IMR-90 (cell line): ENCODE measurements at places on chromosomes 16 and 17. TPM values are rescaled to one million over a fixed set of nuclear protein-coding genes. Genes with fewer than 3 reads are reported as not detected.

GRCh38 chr16:85903559-85903958, 4.6 kb downstream of the IRF8 start:
- H3K27ac ChIP-seq, result no peak overlapping the region
- H3K4me3 ChIP-seq, result no peak overlapping the region
- no peaks in the 10 kb centered on the region for H3K36me3 ChIP-seq
- no peaks in the 10 kb centered on the region; the same call in 1 of the 2 replicates for H3K4me1 ChIP-seq

- peaks cover 2% of the 10 kb centered on the region; the same call in 1 of the 2 replicates for H3K4me1 ChIP-seq
- H3K27ac ChIP-seq, result no peak overlapping the region
Observed at GRCh38 chr17:4696437-4696805, 7.5 kb downstream of the PELP1 start.

- H3K4me1 ChIP-seq, result peaks cover 2% of the 10 kb centered on the region
- no peaks in the 10 kb centered on the region for H3K27me3 ChIP-seq
- H3K36me3 ChIP-seq, result no peaks in the 10 kb centered on the region
- DNase-seq, result no peak
Observed at GRCh38 chr17:48043176-48043575, 5.0 kb upstream of the NFE2L1 start.

The TBC1D3B gene
- polyA plus RNA-seq, result 0.94 and 1.6 TPM in 2 replicates

DNA sequence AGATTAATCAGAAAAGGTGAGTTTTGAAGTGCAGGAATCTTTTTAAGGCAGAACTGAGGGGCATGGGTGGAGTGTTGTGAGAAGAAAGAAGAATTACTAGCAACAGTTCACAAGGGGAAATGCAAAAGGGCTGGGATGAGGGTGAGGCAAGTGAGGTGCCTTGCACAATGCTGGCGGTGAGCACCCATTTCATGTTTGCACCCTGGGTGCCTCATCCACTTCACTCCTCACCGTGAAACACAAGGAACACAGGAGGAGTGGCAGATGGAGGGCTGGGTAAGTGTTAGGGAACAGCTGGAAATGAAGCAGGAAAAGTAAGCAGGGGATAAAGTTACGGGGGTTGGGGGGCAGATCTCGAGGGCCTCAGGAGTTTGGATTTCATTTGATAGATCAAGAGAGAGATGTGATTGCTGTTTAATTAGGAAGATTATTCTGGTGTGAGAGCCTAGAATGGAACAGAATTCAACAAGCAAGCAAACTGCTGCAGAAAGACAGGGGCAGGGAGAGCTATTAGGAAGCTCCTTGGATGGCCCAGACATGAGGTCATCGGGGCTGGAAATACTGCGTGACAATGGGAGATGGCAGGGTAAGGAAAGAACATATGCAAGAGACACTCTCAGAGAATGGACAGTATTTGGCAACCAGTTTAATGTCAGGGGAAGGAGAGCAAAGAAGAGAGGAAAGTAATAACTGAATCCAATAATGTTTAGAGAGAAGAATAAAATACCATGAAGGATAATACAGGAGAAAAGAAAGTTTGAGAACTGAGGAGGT, 8.3 kb upstream of the HEATR6 start:
- no peaks in the 10 kb centered on the region for H3K36me3 ChIP-seq
- H3K4me3 ChIP-seq, result no peak overlapping the region
- peaks cover 30% of the 10 kb centered on the region for H3K4me1 ChIP-seq
- H3K27me3 ChIP-seq, result no peaks in the 10 kb centered on the region

- no peak overlapping the region for H3K4me3 ChIP-seq
- no peaks in the 10 kb centered on the region for H3K27me3 ChIP-seq
- H3K4me1 ChIP-seq, result peaks cover 19% of the 10 kb centered on the region
- no peak overlapping the region for H3K27ac ChIP-seq
Observed at GRCh38 chr16:57620335-57621231, 7.8 kb upstream of the ADGRG1 start.

GRCh38 chr16:86297391-86297790, 212.9 kb upstream of the FOXF1 start:
- H3K4me3 ChIP-seq, result no peak overlapping the region
- peak; percentile 74 for DNase-seq
- H3K27me3 ChIP-seq, result no peaks in the 10 kb centered on the region
- H3K36me3 ChIP-seq, result no peaks in the 10 kb centered on the region

- no peak overlapping the region for H3K4me3 ChIP-seq
- H3K27ac ChIP-seq, result no peak overlapping the region
- H3K36me3 ChIP-seq, result no peaks in the 10 kb centered on the region
- DNase-seq, result peak; percentile 62
- H3K27me3 ChIP-seq, result no peaks in the 10 kb centered on the region
- peaks cover 6% of the 10 kb centered on the region for H3K4me1 ChIP-seq
Observed at GRCh38 chr17:9522074-9522473, 53.5 kb downstream of the STX8 start.

GRCh38 chr17:44144966-44145739, 3.4 kb downstream of the HROB start:
- H3K4me3 ChIP-seq, result no peak overlapping the region
- H3K27ac ChIP-seq, result no peak overlapping the region
- no peaks in the 10 kb centered on the region for H3K27me3 ChIP-seq
- peaks cover 14% of the 10 kb centered on the region; the same call in 1 of the 2 replicates for H3K36me3 ChIP-seq

The MYL4 gene
- polyA plus RNA-seq, result 0.20 TPM in 1 of 2 replicates, not detected in the other

The NOXO1 gene
- 0.32 and 0.56 TPM in 2 replicates for polyA plus RNA-seq

The AOC3 gene
- polyA plus RNA-seq, result 0.10 and 0.17 TPM in 2 replicates

The TMEM235 gene
- not detected in 2 replicates for polyA plus RNA-seq

The HSD11B2 gene
- polyA plus RNA-seq, result 0.26 and 0.27 TPM in 2 replicates

The OTOA gene
- 0.02 TPM in 1 of 2 replicates, not detected in the other for polyA plus RNA-seq

DNA sequence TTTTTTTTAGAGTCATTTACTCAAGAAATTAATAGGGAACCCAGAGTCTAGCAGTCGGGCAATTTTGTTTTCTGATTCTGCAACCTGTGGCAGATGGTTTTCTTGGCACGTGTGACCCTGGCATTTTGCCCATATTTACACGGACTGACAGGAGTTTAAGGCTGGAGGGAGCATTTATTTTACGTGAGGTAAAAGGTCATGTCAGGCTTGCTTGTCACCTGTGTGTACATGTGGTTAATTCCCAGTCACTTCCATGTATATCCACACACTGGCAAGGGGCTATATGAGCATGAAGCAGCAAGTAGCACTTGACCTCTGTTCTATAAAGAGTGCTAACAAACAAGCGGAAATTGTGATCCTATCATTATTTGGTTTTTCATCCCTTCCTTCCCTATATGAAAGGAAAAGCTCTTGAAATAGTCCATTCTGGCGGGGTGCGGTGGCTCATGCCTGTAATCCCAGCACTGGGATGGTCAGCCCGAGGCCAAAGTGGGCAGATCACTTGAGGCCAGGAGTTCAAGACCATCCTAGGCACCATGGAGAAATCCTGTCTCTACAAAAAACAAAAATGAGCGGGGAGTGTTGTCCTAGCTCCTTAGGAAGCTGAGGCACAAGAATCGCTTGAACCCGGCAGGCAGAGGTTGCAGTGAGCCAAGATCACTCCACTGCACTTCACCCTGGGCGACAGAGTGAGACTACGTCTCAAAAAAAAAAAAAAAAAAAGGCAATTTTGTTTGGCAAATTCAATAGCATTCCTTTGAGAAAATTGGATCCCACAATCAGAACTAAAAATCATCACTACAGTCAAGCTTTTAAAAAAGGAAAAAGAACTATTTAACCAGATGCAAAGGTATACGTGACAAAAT, 2.1 kb downstream of the SPAG9 start:
- H3K4me1 ChIP-seq, result peaks cover 6% of the 10 kb centered on the region
- no peaks in the 10 kb centered on the region for H3K36me3 ChIP-seq
- no peak overlapping the region for H3K4me3 ChIP-seq
- no peak overlapping the region for H3K27ac ChIP-seq
- no peaks in the 10 kb centered on the region for H3K27me3 ChIP-seq

GRCh38 chr16:88727871-88728270, 21.6 kb downstream of the CTU2 start:
- H3K4me3 ChIP-seq, result no peak overlapping the region
- H3K4me1 ChIP-seq, result no peaks in the 10 kb centered on the region
- DNase-seq, result no peak

DNA sequence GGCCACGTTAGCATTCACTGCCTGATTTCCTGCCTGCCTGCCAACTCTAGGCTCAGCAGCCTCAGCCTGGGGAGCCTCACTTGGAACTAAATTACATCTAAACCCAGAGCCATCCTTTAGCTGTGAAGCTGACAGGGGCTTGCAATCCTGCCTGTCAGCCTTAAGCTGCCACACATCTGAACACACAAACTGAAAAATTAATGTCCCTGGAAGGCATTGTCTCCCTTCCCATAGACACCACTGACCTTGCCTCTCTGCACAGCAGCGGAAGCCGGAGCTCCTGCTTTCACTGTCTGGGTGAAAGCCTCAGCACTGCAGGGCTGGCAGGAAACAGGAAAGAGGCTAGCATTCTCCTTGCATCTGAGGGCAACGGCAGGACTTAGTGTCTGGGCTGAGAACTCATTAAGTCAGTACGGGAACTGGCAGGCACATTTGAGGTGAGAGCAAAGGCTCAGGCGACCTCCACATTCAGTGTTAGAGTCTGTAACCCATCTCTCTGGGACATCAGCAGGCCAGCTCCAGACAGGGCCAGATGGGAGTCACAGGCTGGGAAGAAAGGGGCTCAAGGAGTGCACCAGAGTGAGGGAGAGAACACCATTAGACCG, 452.4 kb upstream of the C16orf82 start:
- no peak overlapping the region for H3K4me3 ChIP-seq
- no peak for DNase-seq
- H3K27me3 ChIP-seq, result no peaks in the 10 kb centered on the region
- H3K4me1 ChIP-seq, result no peaks in the 10 kb centered on the region

GRCh38 chr17:6853764-6854442, 22.4 kb upstream of the TEKT1 start:
- no peak overlapping the region for H3K27ac ChIP-seq
- DNase-seq, result no peak
- no peaks in the 10 kb centered on the region; the same call in none of the 2 replicates for H3K27me3 ChIP-seq
- H3K4me3 ChIP-seq, result no peak overlapping the region

DNA sequence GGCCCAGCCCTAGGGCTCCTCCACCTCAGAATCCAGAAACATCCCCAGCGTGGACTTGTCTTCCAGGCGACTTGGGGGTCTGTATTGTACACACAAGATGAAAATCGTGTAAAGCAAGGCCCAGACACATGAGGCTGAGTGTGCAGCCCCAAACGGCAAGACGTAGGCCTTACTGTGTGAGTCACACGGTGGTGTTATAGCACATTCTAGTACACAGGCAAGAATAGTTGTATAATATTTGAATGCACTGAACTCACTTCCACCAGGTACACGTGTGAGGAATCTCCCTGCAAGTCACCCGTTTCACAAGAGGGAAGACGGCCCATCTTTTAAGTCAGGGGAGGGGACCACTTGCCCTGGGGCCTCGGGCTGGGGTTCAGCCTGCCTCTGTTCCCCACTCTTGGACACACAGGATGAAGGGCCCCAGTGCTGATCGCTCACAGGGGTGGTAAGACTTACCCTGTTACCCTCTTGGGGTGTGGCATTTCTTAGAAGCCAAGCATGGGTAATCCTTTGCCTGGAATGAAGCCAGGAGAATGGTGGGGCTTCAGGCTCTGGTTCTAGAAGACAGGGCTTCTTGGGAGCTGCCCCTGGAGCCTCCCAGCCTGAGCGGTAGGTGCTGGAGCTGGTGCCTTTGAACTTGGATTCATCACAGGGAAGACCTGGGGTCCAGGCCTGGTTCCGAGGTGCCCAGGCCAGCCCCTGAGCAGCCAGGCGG, 71.3 kb downstream of the SREBF1 start:
- peaks cover 5% of the 10 kb centered on the region for H3K36me3 ChIP-seq
- H3K4me3 ChIP-seq, result no peak overlapping the region
- H3K4me1 ChIP-seq, result peaks cover 48% of the 10 kb centered on the region
- H3K27me3 ChIP-seq, result no peaks in the 10 kb centered on the region
- peak; percentile 62 for DNase-seq

DNA sequence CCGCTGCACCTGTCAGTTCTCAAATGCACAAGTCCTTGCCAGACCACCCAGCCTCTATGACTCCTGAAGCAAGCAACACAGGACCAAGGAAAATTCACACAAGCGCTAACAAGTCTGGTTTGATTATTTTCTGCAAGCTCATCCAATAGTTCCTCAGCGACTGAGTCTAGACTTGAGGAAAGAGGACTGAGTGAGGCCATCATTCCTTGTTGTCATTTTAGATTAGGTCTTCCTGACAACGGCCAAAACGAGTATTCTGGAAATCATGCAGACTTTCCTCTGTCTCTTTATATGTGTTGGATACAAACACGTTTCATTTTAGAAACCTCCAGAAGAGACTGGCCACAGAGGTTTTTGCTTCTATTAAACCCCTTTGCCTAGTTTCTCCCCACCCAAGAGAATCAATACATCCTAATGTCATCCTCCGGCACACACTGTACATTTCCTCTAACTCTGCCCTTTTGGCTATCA, 561 bp downstream of the CCDC47 start:
- peak; percentile 31 for DNase-seq
- H3K4me1 ChIP-seq, result 0 out of 2 replicates have a peak, but pooled peaks cover 2% of the 10 kb centered on the region
- peak overlapping the region; percentile 75 for H3K4me3 ChIP-seq
- H3K27me3 ChIP-seq, result no peaks in the 10 kb centered on the region
- peak overlapping the region; percentile 84 for H3K27ac ChIP-seq

The TMED6 gene
- 0.10 and 0.20 TPM in 2 replicates for polyA plus RNA-seq

DNA sequence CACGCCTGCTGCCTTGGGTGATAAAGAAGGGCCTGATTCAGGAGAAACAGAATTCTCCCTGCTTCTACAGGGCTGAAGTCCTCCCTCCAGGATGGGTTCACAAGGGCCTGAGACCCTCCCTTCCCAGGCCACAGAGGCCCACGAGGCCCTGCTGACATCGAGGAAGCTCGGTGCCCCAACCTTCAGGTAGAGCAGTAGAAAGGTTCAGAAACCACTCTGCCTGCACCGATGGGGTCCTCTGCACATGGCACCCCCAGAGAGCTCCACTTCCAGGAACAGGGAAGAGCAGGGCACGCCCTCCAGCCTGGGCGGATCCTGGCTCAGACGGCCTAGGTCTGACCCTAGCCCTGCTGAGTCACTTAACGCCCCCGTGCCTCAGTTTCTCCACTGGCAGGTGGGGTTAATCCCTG, 773 bp downstream of the CENPX start:
- H3K36me3 ChIP-seq, result peaks cover 6% of the 10 kb centered on the region; the same call in 1 of the 2 replicates
- no peaks in the 10 kb centered on the region for H3K27me3 ChIP-seq
- peaks cover 13% of the 10 kb centered on the region for H3K4me1 ChIP-seq
- peak overlapping the region; percentile 51; the same call in 1 of the 2 replicates for H3K27ac ChIP-seq

The PRAC1 gene
- not detected in 2 replicates for polyA plus RNA-seq

The ASPHD1 gene
- polyA plus RNA-seq, result 14.5 and 15.7 TPM in 2 replicates

The KRT33A gene
- not detected in 2 replicates for polyA plus RNA-seq

The SLC38A8 gene
- not detected in 2 replicates for polyA plus RNA-seq

- H3K4me1 ChIP-seq, result peaks cover 2% of the 10 kb centered on the region; the same call in 1 of the 2 replicates
- DNase-seq, result peak; percentile 9
- H3K27ac ChIP-seq, result no peak overlapping the region
- H3K36me3 ChIP-seq, result no peaks in the 10 kb centered on the region
- H3K27me3 ChIP-seq, result no peaks in the 10 kb centered on the region
- H3K4me3 ChIP-seq, result no peak overlapping the region
Observed at GRCh38 chr16:64590513-64590912, 531.4 kb downstream of the CDH11 start.

DNA sequence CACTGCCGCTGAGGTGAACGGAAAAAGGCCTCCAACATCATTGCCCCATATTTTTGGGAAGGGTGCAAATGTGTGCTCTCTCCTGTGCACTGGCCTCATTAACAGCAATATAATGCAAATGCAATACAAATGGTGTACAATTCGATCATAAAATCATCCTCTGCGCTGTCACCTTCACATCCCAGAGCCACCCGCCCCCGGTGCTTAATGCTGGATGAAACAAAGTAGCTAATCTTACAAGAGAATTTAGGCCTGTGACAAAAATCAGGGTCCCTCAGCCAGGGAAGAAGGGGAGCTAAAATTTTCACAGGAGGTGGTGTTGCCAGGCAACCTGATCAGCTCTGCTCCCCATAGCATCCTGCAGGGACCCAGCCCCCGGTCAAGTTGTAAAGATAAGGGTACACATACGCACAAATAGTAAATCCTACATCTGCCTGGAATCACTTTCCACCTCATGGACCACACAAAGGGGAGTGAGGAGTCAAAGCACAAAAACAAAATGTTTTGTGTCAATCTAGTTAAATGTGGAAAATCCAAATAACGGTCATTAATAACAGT, 3.0 kb downstream of the TBC1D16 start:
- no peak for DNase-seq
- no peaks in the 10 kb centered on the region for H3K36me3 ChIP-seq
- H3K27me3 ChIP-seq, result no peaks in the 10 kb centered on the region
- no peak overlapping the region for H3K4me3 ChIP-seq
